ENCODE measurements at places on chromosomes 12 and 14.

DNA sequence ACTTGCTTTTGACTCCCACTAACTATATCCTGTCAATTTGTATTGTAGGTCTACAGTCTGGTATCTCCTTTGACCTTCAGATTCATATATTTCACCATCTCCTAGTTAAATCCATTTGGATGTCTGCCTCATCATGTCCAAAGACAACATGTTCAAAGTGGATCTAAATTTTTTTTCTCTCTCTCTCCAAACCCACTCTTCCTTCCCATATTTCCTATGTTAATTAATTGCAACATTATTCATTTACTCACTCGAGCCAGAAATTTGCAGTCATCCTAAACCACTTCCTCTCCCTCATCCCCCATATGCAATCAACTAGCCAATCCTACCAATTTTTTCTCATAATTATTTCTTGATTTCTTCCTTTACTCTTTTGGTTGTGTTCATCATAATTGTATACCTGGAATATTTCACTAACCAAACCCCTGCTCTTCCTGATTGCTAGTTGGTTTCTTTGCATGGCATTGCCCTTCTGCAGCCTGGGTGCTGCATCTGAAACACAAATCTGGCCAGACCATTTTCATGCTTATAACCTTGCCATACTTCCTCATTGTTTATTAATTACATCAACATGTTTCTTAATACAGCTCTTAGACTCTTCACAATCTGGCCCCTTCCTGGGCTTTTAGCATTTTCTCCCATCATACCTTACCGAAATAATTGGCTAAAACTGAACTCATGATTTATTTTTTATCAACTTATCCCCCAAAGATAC lies 442.2 kb downstream of the ADAMTS20 start:
- no peak for DNase-seq

- no peak for DNase-seq
Observed at GRCh38 chr14:91606851-91607250, 96.7 kb upstream of the PPP4R3A start.

- DNase-seq: no peak
Observed at GRCh38 chr12:4591180-4591687, 29.2 kb downstream of the DYRK4 start.

DNA sequence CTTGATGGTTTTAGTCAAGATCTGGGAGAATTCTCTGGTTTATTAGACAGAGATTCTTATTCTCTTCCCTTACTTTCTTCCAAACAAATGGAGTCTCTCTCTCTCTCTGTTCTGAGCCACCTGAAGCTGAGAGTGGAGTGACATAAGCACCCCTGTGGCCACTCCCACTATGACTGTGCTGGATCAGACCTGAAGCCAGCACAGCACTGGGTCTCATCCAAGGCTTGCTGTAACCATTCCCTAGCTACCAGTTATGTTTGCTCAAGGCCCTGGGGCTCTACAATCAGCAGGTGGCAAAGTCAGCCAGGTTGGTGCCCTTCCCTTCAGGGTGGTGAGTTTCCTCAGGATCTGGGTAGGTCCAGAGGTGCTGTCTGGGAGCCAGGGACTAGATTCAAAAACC lies 568.5 kb downstream of the AACS start:
- no peak for DNase-seq

- DNase-seq: peak; percentile 56
Observed at GRCh38 chr12:121443193-121443870, 43.4 kb downstream of the RNF34 start.

- DNase-seq: no peak
Observed at GRCh38 chr14:28831126-28831525, 64.5 kb downstream of the FOXG1 start.

GRCh38 chr14:98382662-98383061 lies 889.3 kb downstream of the BCL11B start:
- DNase-seq: no peak

- DNase-seq: no peak
Observed at GRCh38 chr14:70896981-70897380, 10.3 kb upstream of the PCNX1 start.

DNA sequence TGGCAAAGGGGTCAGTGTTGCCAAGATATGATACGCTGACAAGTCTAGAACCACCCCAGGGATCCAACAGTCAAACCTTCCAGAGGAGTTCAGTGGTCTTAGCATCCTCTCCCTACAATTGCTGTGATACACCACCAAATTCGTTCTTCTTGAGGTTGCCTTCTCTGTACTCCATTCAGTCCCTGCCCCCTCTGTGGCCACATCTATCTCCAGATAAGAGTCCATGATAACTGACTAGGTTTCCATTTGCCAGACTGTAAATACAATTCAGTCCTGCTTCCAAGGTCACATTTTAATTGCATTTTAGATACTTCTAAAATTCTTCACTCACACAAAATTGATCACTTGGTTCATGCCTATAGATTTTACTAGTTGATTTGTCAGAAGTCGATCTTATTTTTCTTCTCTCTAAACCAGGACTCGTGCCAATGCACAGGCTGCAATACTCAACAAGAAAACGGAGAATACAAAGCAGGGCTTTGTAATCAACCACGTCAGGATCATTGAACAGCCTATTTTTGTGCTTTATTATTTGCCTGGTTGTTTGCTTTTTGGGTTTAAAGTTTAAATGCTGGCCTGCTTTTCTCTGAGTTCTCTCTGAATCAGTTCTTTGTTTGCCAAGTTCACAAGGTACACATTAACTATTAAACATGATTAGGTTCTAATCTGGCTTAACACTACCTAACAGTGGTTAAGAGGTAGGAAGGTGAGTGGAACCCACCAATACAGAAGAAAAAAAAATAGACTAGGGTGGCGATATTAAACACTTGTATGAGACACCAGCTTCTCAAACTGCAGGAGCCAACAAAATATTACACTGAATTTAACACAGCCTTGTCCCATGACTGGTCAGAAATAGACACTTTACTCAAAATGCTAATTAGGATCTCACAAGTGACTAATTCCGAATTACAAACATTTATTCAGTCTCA lies 5.3 kb upstream of the TSPAN8 start:
- no peak for DNase-seq

GRCh38 chr12:820336-820735 lies 68.0 kb downstream of the WNK1 start:
- no peak for DNase-seq

- DNase-seq: no peak
Observed at GRCh38 chr14:49218436-49219092, 367.6 kb downstream of the RPS29 start.

DNA sequence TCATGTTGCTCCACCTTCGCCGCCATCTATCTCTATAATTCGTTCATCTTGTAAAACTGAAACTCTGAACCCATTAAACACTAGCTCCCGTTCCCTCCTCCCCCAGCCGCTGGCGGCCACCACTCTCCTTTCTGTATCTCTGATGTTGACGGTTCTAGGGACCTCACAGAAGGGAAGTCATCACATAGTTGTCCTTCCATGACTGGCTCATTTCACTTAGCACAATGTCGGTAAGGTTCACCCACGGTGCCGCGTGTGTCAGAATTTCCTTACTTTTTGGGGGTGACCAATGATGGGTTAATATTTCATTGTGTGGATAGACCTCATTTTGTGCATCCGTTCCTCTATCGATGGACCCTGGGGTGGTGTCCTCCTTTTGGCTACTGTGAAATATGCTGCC lies 2.0 kb upstream of the CACNA2D4 start:
- no peak for DNase-seq

GRCh38 chr12:109624467-109624866 lies 50.9 kb downstream of the MVK start:
- DNase-seq: no peak

DNA sequence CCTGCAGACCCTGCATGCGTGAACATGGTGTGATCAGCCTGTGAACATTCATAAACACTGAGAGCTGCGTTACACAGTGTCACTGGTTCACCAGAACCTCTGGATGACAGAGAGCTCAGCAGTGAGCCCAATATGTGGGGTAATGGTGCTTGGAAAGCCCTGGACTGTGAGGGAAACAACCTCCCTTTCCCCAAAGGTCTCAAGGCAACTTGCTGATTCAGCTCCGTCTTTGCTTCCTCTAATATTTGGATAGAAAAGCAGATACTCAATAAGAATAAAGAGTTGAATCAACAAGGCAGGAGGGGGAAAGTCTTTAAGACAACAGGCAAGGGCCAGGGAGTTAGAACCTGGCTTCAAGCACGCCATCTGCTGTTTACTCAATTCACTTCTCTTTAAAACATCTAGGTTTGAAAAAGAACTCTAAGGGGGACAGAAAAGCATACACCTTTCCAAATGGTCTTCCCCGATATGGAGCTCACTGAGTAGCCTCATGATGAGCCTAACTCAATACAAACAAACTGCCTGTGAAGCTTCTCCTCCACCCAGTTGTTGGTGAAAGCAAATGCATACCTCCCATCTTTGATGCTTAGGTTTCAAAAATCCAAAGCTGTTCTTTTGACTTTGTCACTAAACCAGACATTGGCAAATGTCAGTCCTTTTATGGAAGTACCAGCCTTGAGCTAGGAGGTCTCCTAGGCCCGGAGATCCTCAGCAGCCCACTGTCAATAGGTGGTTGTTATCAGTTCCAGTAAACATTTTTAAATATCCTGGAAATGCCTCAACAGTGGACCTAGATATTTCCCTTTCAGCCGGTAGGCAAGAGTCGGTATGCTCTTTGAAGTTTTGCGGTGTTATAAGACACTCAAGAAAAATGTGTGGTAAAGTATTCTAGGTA lies 76.1 kb downstream of the SAMD4A start:
- no peak for DNase-seq

- DNase-seq: no peak
Observed at GRCh38 chr14:92501891-92502351, 11.7 kb upstream of the RIN3 start.

- DNase-seq: no peak
Observed at GRCh38 chr14:49954171-49954631, 61.3 kb downstream of the ARF6 start.

DNA sequence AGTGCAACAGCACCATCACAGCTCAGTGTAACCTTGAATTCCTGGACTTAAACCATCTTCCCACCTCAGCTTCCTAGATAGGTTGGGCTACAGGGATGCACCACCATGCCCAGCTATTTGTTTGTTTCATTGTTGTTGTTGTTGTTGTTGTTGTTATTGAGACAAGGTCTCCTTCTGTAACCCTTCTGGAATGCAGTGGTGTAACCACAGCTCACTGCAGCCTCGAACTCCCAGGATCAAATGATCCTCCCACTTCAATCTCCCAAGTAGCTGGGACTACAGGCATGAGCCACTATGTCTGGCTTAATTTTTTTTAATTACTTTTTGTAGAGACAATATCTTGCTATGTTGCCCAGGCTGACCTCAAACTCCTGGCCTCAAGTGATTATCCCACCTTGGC lies 1.2 kb upstream of the NEMP1 start:
- no peak for DNase-seq

GRCh38 chr12:1613860-1614259 lies 15.2 kb upstream of the WNT5B start:
- DNase-seq: no peak

- DNase-seq: no peak
Observed at GRCh38 chr12:108310489-108310888, 28.6 kb downstream of the CMKLR1 start.

DNA sequence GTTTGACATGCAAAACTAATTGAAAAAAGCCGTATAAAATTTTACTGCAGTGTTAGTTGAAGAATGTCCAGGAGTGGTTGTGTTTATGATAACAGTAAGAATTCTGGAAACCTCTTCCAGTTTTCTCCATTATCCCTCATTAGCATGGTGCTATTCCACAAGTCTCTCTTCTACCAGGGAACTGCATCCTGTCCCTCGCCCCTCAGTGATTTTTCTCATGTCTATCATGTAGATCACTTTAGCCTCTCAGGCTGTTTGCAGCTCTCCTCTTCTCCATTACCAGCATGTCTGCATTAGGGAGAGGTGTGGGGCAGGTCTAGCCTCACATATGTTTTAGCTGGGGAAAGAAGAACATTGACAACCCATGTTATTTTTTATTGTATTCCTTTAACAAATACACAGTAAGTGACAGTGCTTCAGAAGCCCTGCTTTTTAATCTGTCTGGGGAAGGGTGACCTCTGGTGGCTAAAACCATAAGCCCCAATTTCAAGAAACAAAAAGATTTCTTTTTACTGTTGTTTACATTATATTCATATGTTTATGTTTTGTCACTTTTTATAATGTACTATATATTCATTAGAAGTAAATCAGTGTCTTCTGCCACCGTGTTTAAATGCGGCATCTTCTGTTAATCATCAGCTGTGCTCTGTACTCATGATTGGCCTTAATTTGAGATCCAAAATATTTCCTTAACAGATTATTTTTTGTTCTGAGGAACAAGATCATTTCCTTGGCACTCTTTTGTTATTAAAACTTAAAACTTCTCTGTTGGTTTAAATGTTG lies 70.7 kb downstream of the RASSF8 start:
- DNase-seq: no peak

- no peak for DNase-seq
Observed at GRCh38 chr12:92955997-92956663, 27.0 kb upstream of the EEA1 start.

GRCh38 chr14:71645656-71646055 lies 286.6 kb upstream of the RGS6 start:
- no peak for DNase-seq

DNA sequence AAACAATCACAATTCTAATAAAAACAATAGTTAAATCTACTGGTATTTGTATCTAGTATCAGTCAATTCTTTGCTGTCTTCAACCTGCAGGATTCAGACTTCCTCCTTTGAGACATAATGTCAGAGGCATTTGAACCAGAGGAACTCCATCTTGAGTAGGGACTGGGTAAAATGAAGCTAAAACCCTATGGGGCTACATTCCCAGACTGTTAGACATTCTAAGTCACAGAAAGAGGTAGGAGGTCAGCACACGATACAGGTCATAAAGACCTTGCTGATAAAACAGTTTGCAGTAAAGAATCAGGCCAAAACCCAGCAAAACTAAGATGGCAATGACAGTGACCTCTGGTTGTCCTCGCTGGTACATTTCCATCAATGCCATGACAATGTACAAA lies 48.2 kb upstream of the MAP3K9 start:
- no peak for DNase-seq

- DNase-seq: peak; percentile 66
Observed at GRCh38 chr14:49461529-49462401, 124.4 kb downstream of the RPS29 start.

GRCh38 chr12:116697305-116697704 lies 40.6 kb downstream of the SPRING1 start:
- DNase-seq: no peak

- DNase-seq: no peak
Observed at GRCh38 chr14:61153431-61153830, 127.7 kb downstream of the TMEM30B start.

- no peak for DNase-seq
Observed at GRCh38 chr12:11174022-11174421, 3.0 kb downstream of the SMIM10L1 start.

DNA sequence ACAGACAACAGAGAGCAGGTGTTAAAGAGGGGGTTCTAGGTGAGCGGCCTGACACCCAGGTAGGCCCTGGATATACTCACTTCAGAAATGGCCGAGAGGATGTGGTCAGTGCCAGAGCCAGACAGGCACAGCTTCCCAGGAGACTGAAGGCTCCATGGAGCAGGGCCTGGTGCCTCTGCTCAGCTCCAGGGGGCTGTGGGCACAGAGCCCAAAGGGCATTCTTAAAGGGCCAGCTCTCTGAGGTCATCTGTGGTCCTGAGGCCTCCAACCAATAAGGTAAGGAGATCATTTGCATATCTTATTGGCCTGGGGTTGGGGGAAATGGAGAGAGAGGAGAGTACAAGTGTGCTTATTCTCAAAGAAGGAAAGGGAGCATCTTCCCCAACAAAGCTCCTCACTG lies 9.7 kb upstream of the PCK2 start:
- DNase-seq: no peak
